ENCODE measurements at places on chromosomes 1 and 21.

- no peak for DNase-seq
Observed at GRCh38 chr1:218390618-218391017, 45.5 kb downstream of the TGFB2 start.

DNA sequence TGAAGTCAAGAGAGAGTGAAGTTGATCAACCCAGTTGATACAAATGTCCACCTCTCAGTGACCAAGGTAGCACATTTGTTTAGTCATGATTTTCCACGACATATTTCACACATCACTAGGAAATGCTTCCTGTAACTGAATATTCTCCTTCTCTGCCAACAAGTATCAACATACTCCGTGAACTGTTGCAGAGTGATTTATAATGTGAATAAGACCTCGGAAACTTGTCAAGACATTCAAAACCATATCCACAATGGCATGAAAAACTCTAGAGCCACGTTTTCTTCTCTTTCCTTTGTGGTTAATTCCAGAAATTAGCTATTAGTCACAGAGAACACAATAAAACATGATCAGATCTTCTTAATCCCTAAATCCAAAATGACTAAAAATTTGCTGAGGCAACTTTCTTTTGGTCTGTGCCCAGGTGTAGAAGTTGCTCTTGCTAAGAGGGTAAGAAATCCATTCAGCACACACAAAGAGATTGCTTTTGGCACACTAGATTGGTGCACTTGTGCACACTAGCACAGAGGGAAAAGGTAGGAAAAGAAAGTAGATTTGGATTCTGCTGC lies 244.3 kb upstream of the NRIP1 start:
- DNase-seq = no peak

DNA sequence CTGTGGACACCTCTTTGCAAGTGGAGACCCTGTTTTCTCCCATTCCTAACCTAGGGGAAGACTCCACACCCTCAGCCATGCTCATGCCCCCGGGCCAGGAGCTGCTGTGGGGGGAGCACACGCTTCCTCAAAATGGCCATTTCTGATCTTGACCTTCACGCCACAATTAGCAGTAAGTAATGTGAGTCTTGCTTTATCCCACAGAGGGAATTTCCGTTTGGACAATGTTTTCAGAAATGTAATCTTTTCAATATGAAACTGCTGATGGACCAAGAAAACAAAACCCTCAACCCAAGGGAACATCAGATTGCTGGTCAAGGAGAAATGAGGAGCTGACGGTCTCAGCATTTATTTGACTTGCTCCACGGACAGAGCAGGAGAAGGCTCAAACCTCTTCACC lies 8.3 kb upstream of the KCNE1 start:
- no peak for DNase-seq

GRCh38 chr1:91404151-91405012 lies at the start of gene HFM1:
Gene HFM1 (minus strand): TSS chr1:91404837. CDS start chr1:91401082, 3,755 bp downstream.
- DNase-seq = peak; percentile 73

- no peak for DNase-seq
Observed at GRCh38 chr1:74160046-74160445, 37.9 kb downstream of the LRRIQ3 start.

GRCh38 chr1:114257554-114257953 lies 103.9 kb upstream of the SYT6 start:
- DNase-seq = no peak

- peak; percentile 55 for DNase-seq
Observed at GRCh38 chr1:156860628-156861423, at the start of gene NTRK1. Gene NTRK1 (plus strand): TSS chr1:156860865. CDS start chr1:156860935, 70 bp downstream.

DNA sequence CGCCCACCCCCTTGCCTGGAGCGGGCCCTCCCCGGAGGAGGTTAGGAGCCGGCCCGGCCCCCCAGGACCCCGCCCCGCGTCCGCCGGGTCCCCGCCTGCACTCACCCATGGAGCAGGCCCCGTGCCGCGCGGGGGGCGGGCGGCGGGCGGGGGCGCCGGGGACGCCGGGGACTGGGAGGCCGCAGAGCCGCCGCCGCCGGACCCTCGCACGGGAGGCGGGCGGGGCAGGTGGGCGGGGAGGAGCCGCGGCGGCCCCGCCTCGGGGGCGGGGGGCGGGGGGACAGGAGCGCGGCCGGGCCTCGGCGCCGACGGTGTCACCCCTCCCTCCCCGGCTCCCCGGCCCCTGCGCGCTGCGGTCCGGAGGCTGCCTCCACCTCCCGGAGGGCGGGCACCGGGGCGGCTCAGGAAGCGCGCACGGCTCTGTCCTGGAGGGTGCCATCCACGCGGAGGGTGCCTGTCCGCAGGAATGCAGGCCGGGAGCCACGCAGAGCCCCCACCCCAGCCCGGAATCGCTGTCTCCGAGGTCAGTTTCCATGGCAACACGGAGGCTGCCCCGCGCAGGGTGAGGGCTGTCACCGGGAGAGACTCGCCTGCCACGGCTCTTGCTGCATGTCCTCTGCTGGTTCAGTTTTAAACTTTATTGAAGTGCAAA lies 5.9 kb upstream of the PLEKHG5 start:
- DNase-seq = peak; percentile 52

GRCh38 chr1:29462096-29462495 lies 225.8 kb downstream of the PTPRU start:
- DNase-seq = no peak

GRCh38 chr1:245124241-245124640 lies 30.5 kb upstream of the KIF26B start:
- no peak for DNase-seq

DNA sequence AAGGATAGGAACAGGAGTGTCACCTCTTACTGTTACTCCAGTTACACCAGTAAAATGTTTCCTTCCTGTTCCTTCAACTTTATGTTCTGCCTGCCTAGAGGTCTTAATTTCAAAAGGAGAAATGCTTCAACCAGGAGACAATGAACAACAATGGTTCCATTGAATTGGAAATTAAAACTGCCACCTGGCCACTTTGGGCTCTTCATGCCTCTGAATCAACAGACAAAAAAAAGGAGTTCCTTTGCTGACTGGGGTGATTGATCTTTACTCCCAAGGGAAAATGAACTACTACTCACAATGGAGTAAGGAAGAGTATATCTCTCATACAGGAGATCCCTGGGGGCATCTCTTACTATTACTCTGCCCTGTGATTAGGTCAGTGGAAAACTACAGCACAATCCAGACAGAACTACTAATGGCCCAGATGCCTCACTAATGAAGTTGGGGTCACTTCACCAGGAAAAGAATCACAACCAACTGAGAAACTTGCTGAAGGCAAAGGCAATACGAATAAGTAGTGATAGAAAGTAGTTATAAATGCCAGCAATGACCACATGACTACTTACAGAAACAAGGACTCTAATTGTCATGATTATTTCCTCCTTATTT lies 76.6 kb upstream of the PRDX6 start:
- no peak for DNase-seq

DNA sequence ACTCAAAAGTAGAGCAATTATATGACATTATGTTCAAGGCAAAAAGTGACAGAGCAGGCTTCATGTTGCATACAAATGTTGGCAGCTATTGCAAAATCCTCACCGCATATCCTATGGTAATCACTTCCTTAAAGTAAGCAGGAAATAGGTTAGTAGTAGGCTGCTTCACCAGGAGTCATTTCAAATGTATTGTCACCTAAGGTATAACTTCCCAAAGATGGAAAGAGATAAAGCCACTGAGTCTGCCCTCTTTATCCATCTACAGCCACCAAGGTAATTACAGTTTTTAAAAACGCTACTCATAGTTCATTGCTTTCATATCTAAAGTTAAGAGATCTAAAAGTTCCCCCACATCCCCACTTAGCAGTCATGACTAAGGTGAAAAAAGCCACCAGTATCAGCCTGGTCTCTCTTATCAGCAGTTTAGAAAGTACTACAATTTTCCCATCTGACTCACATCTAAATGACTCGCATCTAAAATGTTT lies 31.6 kb upstream of the UBE2U start:
- DNase-seq = no peak

- DNase-seq = no peak
Observed at GRCh38 chr1:152182431-152182830, 23.4 kb upstream of the RPTN start.
